Activated CD8-positive, alpha-beta T cell treated with anti-CD3 and anti-CD28 coated beads, Interleukin-2, amount 10 ng/mL, durations not matched to agents 7 days and 5 days (primary cell): ENCODE measurements at places on chromosomes 6 and 20. TPM values are rescaled to one million over a fixed set of nuclear protein-coding genes. Genes with fewer than 3 reads are reported as not detected.

Gene ECT2L
- not detected for total RNA-seq

Gene VSX1
- total RNA-seq = not detected

Gene TBXT
- not detected for total RNA-seq

Gene JPH2
- total RNA-seq = 0.10 TPM

Gene NKAIN2
- total RNA-seq = not detected

Gene PROKR2
- total RNA-seq = not detected

Gene PRDM1
- 14.4 TPM for total RNA-seq

Gene KLHDC3
- 76.0 TPM for total RNA-seq

Gene HTR1B
- total RNA-seq = not detected

Gene NKX2-2
- total RNA-seq = not detected

Gene KCNG1
- not detected for total RNA-seq
